Activated T-helper 1 cell treated with anti-CD3 and anti-CD28 coated beads, Interleukin-12 subunit alpha, Interleukin-12 subunit beta, Interleukin-2, Interleukin-4 antibody, amounts not matched to agents 30 ng/mL and 10 ng/mL and 1 ng/mL, durations not matched to agents 14 hours and 24 hours and 36 hours (primary cell): ENCODE measurements at places on chromosomes 5 and 9.
A peak's percentile ranks its signal among the peaks of the same experiment; 100 is the strongest.

- no peak for DNase-seq
Observed at GRCh38 chr5:53350991-53351770, 129.2 kb upstream of the FST start.

DNA sequence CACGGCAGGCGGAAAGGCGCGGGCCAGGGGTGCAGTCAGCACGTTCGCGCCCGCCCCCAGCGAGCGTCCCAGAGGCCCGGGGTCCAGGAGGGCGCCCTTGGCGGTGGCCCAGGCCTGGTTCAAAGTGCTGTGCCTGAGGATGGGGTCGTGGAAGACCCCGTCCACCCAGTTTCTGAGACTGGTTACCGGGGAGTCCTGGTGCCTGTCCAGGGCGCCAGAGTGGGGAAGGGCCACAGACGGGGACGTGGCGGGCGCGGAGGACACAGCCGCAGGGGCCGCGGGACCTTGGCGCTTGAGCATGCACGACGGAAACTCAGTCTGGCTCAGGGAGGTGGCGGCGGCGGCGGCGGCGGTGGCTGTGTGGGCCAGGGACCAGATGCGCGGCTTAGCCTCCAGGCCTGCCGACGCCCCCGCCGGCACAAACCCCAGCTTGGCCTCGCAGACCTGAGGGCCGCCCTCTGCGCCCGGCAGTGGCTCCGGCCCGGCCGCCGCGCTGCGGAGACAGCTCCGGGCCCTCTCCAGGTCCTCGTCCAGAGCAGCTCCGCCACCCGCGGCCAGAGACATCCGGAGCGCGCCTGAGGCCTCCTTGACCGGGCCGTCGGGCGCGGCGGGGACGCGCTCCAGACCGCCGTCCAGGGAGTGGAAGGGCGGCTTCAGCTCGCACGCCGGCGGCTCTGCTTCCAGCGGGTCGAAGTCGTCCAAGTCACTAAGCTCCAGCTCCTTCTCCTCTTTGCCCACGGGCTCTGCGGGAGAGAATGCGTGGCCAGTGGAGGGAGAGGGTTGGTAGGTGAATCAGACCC, 4.5 kb downstream of the IRX4 start:
- DNase-seq = no peak

- DNase-seq = no peak
Observed at GRCh38 chr5:44935871-44936270, 127.1 kb downstream of the MRPS30 start.

DNA sequence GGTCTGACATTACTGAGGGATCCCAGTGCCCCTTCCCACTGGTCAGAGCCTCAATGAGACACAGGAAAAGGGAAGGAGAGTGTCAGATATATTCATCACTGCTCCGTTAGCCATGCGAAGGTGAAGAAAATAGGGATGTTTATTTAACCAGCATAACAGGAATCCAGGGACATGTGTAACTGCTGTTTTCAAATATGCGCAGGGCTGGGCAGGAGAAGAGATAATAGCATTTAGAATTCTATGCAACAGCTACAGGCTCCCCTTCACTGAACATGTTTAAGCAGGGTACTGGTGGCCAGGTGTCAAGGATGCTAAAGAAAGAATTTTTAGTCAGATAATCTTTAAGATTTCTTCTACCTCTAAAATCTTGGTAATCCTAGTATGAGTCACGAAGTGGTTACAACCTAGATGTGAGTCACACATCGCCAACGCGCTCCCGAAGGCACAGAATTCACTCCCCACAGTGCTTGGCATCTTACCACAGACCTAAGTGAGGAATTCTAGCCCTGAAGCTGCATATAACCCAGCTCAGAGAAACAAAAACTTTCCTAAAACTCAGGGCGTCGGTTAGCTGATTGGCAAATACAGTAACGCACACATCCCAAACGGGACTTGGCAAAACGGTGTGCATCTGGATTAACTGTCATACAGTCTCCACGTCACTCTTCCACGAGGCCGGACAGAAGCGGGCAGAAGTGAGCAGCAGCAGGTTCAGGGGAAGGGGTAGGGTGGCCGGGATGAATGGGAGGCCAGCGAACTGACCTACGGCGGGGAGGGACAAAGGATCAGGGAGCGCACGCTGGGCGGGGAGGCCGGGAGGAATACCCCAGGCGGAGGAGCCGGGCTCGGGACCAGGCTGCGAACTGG, 1.1 kb downstream of the CTNNAL1 start:
- DNase-seq = peak; percentile 31
